ENCODE measurements at places on chromosomes 3 and 15.
A peak's percentile ranks its signal among the peaks of the same experiment; 100 is the strongest.

- DNase-seq = no peak
These were observed 31.8 kb upstream of the CTSH start for GRCh38 chr15:78976691-78977090.

DNA sequence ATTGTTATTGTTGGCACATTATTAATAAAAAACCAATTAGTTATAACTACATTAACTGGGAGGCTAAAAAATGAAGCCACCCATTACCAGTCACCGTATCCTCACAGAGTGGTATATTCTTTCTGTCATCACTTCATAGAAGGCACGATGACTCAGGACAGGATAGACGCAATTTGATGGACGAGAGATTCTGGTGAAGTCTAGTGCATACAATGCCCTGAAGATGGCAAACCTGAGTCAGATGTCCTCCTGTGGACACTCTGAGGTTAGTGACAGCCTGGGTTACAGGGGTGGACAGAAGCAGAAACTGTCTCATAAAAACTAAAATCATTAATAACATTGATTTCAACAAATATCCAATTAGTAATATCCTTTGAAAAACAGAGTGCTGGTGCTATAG, 150.3 kb downstream of the SLC9A9 start:
- no peak for DNase-seq

GRCh38 chr15:75193976-75194375, 7.7 kb upstream of the C15orf39 start:
- DNase-seq = no peak

- DNase-seq = no peak
These were observed 56.0 kb downstream of the ADAMTS17 start for GRCh38 chr15:100285641-100286295.

DNA sequence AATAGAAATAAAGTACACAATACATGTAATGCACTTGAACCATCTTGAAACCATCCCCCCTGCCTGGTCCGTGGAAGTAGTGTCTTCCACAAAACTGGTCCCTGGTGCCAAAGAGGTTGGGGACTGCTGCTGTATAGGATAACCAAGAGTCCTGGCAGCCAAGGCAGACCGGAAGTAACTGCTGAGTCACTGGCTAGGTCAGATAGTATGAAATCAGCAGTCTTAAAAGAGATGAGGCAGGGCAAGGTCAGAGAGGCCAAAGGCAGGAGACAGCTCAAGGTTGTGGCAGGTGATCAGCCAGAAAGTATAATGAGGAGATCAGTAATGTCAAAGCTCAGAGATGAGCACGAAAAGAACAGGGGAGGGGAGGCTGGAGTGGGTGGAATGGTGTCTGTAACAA, 60.2 kb downstream of the MAP3K13 start:
- DNase-seq = peak; percentile 26

DNA sequence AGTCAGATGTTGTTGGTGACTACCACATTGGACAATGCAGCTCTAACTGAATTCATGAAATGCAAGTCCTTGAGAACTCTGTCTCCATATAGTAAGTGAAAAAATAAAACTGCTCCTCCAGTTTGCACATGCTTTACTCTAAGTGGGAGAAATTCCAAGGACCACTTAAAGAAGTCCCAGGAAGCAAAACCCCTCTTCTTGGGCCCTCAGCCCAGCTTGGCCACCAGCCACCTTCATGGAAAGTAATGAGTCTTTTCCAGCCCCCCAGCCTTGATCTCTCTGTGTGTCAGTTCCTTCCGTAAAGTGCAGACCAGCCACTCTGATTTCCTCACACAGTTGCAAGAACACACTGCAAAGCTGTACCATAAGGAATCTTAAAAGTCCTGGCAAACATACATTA, 34.5 kb downstream of the DAPK2 start:
- DNase-seq = no peak

- no peak for DNase-seq
These were observed 7.3 kb downstream of the SST start for GRCh38 chr3:187662848-187663409.

DNA sequence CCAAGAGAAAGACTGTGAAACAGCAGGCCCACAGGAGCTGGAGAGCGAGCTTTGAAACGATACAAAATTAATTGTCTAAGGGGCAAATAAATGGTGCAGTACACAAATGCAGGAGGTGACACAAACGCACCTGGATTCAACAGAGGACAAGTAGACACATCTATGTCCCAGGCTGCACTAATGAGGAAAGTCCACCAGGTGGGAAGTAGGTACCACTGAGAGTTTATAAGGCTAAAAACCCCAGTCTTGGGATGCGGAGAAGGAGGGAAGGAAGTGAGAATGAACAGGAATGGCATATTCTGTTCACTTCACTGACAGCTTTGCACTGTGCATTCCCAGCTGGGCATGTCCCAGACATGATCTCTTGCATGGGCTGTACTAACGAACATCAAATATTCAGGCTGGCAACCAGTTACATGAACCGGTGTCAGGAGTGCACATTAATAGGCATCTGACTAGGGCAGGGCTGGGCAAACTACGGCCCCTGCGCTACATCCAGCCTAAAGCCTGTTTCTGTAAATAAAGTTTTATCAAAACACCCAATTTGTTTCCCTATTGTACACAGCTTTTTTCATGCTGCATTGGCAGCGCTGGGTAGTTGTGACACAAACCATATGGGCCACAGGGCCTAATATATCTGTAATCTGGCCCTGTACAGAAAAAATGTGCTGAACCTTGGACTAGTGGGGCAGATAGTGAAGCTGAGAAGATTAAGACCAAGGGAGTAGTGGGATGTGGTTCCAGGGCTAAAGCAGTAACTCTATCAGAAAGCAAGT, 107.0 kb downstream of the IGF2BP2 start:
- peak; percentile 52 for DNase-seq

GRCh38 chr15:68274201-68274848, 3.2 kb upstream of the FEM1B start:
- no peak for DNase-seq

GRCh38 chr15:63240109-63240508, 37.3 kb upstream of the APH1B start:
- no peak for DNase-seq

- peak; percentile 76 for DNase-seq
These were observed 65.5 kb upstream of the NPHP3 start for GRCh38 chr3:132787616-132788300.

- no peak for DNase-seq
These were observed 164.0 kb downstream of the NR2F2 start for GRCh38 chr15:96494505-96494904.

DNA sequence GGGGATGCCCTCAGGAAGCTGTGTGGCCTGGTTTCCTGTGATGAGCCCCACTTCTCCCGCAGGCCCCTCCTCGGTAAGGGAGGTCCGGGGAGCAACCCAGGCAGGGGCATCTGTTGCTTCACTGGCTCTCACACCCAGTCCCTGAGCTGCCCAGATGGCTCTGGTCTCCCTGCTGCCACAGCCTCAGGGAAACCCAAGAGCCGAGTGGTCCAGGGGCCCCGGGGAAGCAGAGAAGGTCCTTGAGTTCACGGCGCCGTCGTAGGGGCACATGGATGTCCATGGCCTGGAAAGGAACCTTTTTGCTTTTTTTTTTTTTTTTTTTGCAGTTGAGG, 13.3 kb upstream of the LRRC15 start:
- no peak for DNase-seq

GRCh38 chr3:184077881-184078280, 19.0 kb upstream of the HTR3E start:
- no peak for DNase-seq

DNA sequence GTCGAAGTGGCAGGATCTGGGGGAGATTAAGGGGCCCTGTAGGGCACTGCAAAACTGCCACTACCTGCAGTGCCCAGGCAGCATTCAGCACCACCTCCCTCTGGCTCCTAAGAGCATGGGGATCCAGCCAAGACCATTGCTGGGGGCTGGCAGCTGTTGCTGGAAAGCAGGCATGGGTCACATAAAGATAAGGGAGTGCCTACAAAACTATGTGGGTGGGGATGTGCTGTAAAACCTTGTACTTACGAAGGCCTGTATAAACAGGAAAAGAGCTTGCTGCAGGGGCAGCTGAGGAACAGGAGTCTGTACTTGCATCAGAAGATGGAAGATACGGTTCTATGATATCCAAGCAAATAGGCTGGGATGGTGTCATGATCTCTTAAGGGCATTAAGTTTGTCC, 27.1 kb downstream of the IL20RB start:
- peak; percentile 52 for DNase-seq

- DNase-seq = no peak
These were observed 509.9 kb downstream of the VGLL3 start for GRCh38 chr3:86481031-86481430.

- no peak for DNase-seq
These were observed 62.4 kb downstream of the ADAMTS9 start for GRCh38 chr3:64625381-64625780.

- DNase-seq = no peak
These were observed 250.9 kb downstream of the EPHA3 start for GRCh38 chr3:89358281-89358680.

GRCh38 chr15:46576646-46577395, 942.0 kb downstream of the SQOR start:
- peak; percentile 12 for DNase-seq

DNA sequence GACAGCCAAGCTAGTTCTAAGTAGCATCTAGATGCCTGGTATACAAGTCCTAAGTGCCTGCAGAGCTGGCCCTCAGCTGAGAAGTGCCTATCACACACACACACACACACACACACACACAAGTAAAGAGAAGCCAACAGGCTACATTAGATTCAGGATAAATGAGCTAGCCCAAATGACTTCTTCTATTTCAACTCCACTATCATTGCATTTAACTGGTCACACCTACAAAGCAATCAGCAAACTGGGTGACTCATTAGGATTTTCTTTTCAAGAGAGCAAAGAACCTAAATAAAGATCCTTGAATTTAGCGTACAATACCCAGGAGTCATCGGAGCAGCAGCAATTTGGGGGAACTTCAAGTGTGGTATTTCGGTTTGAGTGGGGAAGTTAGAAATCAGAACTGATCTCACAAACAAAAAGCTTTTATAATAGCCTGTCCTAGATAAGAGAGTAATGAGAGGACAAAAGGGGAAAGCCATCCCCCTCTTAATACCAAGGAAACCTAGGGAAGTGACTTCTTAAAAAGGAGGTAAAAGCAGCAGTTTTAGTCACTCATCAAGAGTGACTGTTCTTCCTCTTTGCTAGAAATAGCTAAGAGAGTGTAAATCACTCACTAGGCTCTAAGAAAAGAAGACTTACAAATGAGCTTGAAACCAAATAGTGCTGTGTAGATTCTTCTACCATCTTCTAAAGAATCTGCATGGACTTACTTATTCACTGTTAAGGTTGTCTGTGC, 112.7 kb downstream of the TNIK start:
- DNase-seq = peak; percentile 28

GRCh38 chr3:159765030-159765859, 223.4 kb upstream of the IL12A start:
- DNase-seq = peak; percentile 99

- no peak for DNase-seq
These were observed 105.6 kb downstream of the FBLN2 start for GRCh38 chr3:13654330-13655060.

All from AG10803 (cell line).